Activated CD8-positive, alpha-beta memory T cell treated with anti-CD3 and anti-CD28 coated beads, Interleukin-2, amount 10 ng/mL, durations not matched to agents 7 days and 5 days (primary cell): ENCODE measurements at places on chromosomes 4 and X. TPM values are rescaled to one million over a fixed set of nuclear protein-coding genes. Genes with fewer than 3 reads are reported as not detected.

DNA sequence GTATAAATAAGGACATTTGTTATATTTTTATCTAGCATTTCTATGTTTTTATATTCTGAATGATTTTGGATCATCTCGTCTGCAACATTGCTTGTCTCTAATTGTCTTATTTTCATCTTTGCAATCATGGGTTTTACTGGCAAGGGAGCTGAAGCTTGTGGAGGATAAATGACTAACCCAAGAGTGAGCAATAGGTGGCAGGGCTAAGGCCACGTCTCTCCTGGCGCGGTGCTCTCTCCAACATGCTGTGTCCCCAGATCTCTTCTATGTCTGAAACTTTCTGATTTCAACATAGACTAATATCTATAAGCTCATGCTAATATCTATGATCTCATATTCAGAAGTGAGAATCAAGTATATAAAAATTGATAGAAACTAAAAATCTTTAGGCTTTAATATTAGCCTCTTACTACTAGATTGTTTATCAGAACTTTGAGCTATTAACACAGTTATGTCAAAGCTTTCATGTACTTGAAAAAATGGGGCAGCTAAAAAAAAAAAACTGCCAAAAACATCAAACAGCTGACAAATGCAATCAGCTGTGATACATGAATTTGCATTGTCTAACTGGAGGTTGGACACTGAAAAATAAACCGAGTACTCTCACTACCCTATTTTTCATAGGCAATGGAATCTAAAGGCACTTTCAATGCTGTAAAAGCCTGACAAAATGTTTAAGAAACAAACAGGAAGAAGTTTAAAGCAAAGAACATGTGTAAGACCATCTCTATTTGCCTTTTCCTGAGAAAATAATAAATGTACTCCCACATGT, 169.2 kb downstream of the TMA16 start:
- DNase-seq, result no peak

The RIBC1 gene
- total RNA-seq, result 0.61 TPM

The CENPU gene
- 71.9 TPM for total RNA-seq

The SH3TC1 gene
- total RNA-seq, result 10.7 TPM

GRCh38 chrX:154505734-154506133, 10.3 kb downstream of the FAM3A start:
- no peak for DNase-seq

The CD38 gene
- total RNA-seq, result 179 TPM
